ENCODE measurements at places on chromosomes 4 and X.

DNA sequence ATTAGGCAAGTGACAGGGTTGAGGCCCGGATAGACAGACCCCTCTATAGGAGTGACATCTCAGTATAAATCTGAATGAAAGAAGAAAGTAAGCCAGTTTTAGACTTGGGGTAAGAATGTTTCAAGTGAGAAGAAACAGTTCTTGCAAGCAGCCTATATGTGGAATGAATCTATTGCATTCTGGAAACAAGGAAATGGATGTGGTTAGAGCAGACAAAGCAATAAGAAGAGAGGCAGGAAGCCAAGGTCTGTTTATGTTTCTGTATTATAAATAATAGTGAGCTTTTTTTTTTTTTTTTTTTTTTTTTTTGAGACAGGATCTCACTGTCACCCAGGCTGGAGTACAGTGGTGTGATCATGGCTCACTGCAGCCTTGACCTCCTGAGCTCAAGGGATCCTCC, 255.8 kb downstream of the UNC5C start:
- DNase-seq, result no peak

DNA sequence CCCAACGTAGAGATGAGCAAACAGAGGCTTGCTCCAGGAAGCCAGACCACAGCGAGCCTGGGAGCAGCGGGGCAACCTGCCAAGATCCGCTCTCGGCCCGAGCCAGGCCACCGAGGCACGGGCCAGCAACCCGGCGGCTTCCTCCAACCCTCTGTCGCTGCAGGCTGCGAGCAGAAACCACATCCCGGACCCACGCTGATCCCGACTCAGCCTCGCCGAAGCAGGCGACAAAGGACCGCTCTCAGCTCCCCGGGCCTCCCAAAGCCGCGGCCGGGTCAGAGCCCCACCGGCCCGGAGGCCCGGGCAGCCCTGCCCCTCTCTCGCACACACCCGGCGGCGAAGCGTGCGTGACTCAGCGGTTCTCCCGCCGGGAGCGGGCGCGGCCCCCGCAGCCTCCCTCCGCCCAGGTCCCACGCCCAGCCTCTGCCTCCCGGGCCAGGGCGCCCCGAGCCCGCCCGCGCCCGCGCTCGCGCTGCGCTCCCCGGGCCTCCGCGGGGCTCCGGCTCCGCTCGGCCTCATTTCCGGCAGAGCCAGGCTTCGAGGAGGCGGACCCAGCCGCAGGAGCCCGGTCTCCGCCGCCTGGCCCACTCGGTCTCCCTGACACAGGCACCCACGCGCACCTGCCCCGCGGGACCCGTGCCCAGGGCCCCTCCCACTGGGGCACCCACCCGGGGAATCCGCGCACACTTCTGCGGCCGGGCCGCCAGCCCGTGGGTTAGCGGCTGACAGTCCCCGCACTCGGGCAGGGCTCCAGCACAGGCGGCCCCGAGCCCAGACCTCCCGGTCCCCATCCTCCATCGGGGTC, 1.7 kb downstream of the PPP2R2C start:
- DNase-seq, result no peak

- DNase-seq, result no peak
These were observed 169.9 kb upstream of the RBPJ start for GRCh38 chr4:26150948-26151347.

- DNase-seq, result no peak
These were observed 276.6 kb downstream of the DHRSX start for GRCh38 chrX:2224161-2224560.

DNA sequence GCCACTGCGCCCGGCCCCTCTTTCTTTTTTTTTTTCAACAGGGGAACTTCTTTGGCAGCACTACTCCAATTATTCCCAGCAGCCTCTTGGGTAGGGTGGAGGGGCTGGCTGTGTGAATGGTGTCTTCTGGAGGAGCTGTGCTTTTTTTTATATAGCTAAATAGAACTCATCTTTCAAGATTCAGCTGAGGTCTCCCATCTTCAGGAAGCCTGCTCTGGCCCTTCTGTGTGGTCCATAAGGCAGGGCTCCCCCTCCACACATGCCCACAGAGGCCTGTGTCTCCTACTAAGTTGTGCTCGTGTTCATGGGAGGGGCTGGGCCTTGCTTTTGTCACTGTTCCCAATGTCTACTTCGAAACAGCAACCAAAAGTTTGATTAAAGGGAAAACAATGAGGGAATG, 116.8 kb downstream of the AFAP1 start:
- no peak for DNase-seq

- no peak for DNase-seq
These were observed 127.9 kb downstream of the TACR3 start for GRCh38 chr4:103591841-103592240.

DNA sequence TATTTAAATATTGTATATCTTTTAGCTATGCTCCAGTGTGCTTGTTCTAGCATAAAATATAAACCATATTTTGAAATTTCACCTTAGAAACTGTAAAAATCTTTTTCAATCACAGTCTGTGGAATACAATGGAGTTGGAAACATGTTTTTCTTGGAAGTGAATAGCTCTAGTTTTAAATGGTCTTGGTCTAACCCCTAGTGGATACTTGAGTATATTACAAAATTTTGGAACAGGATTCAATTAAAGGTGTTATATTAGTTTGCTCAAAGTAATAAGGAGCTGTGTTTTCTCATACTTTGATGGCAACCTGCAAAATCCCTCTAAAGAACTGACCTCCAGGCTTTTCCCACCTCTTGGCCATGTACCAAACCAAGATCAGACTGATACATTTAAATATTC, 48.2 kb downstream of the STK26 start:
- DNase-seq, result no peak

DNA sequence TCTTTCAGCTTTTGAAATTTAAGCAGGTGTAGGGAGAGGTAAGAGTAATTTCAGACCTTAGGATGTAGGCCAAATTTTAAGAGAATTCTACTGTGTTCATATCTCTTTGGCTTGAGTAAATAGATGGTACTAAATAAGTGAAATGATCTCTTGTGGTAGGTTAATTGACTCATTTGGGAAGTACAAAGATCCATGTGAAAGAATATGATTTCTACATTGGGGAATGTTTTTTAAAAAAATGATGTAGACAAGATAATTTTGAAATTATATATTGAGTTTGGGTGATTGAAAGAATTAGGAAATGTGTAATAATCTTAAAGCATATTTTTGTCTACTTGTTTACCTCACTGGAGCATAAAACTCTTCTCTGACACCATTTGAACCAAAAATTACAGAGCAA, 35.6 kb downstream of the RAPGEF2 start:
- no peak for DNase-seq

GRCh38 chr4:89598602-89599001, 238.4 kb downstream of the SNCA start:
- DNase-seq, result no peak

DNA sequence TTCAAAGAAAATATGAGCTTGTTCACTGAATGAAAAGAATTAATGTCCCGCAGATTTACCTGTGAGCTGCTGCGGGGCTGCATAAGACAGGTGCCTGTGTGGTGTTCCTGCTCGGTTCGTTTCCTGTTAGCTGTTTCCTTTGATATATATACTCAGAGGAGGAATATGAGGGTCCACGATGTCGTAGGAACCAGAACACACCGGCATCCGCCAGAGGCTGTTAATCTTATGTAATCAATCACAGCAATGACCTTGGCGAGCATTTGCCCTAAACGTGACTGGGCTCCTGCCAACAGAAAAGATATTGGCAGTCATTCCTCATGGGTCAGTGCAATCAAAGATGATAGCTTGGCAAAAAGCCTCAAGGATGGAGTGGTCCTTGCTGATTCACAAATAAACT, 260.1 kb downstream of the EVC2 start:
- no peak for DNase-seq

DNA sequence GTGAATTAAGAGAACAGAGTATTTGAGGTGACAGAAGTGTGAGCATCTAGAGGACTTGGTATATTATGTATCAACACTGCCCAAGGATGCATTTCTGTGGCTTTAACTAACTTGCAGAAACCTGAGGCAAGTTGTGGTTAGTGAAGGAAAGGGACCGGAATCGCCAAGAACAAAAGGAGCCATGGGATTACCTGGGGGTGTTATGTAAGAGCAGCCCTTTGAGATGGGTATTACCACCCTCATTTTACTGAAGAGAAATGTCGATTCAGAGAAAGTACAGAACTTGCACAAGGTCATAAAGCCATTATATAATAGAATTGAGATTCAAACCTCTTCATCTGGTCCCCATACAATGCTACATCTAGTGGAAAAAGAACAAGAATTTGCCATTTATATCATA, 14.3 kb downstream of the TENM3 start:
- no peak for DNase-seq

DNA sequence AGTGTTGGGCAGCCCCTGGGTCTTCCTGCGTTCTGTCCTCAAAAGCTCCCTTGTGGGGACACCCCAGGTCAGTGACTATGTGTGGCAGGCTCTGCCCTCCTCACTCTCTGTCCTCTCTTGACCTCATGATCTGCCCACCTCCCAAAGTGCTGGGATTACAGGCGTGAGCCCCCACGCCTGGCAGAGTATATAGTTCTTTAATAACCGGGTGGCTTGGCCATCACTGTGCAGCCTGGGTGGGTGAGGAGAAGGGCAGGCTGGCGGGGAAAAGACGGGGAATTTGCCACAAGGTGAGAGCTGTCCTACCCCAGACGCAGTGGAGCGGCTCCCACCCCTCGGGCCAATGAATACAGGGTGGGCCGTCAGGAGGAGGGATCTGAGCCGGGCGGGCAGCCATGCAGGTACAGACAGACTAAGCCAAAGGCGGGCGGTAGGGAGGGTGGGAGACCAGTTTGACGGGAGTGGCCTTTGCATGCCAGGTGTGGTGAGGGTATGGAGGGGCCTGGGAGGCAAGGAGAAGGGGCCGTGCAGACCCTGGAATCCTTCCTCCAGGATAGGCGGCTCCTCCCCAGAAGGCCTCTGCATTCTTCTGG, 2.5 kb downstream of the SH3BP2 start:
- DNase-seq, result no peak

- DNase-seq, result no peak
These were observed 169.6 kb downstream of the CORIN start for GRCh38 chr4:47668256-47668655.

DNA sequence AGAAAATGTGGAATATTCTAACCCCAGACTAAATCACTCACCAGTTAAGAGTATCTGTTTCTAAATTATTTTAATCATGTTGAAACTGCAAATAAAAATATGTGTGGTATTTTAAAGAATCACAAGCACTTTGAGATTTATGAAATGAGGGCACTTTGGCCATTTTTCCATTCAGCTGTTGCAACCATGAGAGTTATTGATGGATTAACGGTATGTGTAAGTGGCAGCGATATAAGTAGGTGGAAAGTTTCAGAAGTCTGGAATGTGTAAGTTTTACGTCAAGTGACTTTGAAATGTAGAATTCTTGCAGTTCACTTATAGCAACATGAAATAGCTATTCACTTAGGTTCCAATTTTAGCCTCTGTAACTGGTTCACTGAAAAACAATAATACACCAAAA, 905.1 kb upstream of the SLIT2 start:
- DNase-seq, result no peak

Data from SHP77 (cell line).